ENCODE measurements at places on chromosomes 6 and 20. TPM values are rescaled to one million over a fixed set of nuclear protein-coding genes. Genes with fewer than 3 reads are reported as not detected.

The ESR1 gene
- 1.0 TPM for polyA plus RNA-seq

The CAGE1 gene
- not detected for polyA plus RNA-seq

The ZKSCAN4 gene
- polyA plus RNA-seq = 12.0 TPM

The TCFL5 gene
- polyA plus RNA-seq = 15.3 TPM

DNA sequence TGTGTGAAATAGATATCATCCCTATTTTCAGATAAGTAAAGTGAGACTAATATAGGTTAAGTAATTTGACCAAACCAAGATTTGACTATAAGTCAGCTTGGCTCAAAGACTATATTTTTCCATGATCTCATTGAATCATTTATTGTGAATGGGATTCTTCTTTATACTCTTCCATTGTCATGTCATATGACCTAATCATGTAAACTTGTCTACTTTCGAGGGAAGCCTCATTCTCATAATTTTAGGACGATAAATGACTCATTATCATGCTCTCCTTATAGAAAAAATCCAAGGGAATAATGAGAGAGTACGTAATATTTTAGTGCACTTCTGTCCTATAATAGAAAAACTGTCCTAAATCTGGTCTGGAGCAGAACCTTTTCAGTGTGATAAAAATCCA is 40.9 kb upstream of the CCN6 start:
- DNase-seq = no peak

DNA sequence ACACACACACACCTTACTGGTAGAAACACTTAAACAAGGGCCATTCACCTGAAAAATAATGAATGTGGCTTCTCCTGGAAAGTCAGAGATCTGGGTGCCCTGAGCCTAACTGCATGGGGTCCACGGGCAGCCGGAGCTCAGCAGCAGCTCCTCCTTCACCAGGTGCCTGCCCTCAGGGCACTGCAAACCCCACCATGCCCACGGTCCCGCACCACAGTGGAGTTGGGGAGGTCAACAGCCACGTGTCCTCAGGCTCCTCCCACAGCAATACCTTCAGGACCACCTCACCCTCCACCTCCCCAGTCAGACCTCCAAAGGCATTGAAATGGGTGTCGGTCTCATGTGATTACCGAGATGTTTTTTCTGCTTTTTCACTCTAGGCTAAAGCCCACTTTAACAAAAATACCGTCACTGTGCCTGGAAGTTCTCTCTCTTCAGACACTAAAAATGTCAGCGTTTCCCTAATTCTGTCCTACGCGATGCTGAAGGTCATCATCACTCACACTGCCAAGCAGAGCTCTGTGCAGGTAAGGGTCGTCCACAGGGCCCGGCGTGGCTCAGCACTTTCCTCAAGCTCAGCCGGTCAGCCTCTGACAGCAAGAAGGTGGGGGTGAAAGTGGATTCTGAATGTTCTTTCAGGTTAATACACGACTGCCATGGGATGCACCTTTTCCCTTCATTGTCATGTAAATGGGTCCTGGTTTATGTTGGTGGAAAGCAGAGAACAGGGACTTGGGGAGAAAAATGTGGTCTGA is 48.9 kb downstream of the CDK5RAP1 start:
- DNase-seq = no peak

DNA sequence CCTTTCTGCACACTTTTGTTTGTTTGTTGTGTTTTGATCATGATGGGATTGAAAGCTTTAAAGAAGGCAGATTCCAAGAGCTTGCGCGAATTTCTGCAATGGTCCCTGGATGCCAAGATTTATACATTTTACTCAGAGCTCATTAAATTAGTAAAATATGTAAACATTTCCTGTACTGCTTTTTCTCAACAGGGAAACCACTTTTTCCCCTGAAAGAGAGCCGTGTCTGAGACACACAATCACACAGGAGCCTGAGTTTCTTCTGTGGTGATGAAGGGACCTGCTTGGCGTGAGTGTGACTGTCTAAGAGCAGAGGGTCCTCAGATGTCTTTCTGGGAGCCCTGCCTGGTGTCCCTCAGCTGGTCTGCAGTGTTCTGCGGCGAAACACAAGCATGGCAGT is 12.1 kb upstream of the TAGAP start:
- no peak for DNase-seq

DNA sequence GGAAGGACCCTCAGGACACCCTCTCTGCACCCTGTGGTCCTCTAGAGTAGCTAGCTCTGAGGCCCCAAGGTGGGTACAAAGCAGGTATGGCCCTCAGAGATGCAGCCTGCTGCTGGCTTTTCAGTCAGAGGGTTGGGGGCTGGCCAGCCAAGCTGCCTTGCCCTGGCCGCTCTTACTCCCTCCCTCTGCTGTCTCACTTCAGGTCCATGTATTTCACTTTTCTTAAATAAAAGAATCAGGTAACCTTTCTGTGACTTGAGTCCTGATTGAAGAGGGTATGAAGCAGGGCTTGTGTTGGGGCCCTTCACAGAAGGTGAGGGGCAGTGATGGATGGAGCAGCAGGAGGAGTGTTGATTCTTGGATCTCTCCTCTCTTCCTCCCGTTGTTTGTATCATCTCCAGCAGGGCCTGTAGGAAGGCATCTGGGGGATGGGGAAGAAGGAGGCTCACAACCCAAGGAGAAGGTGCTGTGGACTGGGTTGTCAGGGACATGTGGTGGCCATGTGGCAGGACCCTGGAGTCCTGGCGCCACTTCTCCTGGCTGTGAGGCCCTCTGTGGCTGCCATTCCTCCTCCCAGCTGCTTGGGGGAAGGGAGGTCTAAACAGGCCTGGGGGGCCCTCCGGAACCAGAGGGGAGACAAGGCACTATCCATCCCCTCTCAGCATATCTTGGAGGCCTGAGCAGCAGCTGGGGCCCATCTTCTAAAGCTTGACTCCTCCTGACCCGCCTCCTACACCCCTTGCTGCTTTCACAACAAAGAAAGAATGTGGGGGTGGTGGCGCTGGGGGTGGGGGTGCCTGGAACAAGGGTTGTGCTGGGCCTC is 1.1 kb upstream of the PTK7 start:
- no peak for DNase-seq

DNA sequence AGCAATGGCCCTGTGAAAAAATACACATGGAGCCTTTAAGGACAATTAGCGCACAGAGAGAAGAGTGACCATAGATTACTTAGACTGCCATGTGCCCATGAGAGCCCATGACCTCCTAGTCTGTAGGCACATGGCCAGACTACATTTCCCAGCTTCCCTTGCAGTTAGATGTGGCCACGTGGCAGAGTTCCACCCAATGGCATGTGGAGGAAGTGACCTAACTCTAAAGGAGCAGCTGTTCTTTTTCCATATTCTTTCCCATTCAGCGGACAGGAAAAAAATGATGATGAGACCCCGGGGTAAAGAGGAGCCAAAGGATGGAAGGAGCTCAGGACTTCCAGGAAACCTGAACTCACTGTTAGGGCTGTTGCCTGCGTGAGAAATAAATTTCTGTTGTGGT is 116.6 kb downstream of the CBLN4 start:
- DNase-seq = no peak

DNA sequence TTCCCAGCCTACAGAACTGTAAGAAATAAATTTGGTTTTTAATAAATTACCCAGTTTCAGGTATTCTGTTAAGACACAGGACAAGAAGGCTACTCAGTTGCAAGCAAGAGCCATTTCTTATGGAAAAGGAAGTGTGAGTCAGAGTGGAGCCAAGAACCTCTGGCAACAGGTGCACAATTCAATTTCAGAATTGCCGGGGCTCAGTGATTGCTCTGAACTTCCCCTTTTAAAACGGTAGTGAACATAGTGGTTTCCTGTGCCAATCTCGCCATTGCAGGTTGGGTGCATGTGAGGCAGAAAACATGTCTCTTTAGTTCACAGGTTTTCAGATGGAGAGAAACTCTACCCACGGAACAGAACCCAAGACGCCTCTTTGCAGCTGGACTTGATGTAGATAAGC is 16.4 kb downstream of the PIGT start:
- no peak for DNase-seq

DNA sequence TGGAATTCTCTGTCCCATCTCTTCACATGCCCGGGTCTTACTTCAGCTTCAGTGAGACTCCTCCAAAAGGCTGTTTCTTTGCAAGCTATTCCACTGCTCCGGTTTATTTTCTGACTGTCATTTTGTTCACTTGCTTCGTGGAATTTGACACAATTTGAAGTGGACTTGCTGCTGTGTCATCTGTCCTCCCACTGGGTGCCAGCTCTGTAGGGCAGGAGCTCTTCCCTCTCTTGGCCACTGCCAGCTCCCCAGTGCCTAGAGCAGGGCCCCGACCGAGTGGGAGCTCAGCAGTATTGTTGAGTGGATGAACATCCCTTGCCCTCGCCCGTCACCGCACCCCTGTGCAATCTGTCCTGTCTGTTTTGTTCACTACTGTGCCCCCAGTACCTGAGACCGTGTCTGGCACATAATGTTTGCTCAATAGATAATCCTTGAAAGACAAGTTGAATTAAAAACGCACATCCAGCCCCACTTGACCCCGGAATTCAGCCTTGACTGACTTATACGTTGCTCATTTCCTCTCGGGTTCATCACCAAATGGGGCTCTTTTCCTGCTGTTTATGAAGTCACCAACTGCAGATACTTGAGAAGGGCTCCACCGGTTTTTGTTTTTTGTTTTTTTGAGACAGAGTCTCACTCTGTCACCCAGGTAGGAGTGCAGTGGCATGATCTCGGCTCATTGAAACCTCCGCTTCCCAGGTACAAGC is 170.3 kb upstream of the KCNG1 start:
- no peak for DNase-seq

DNA sequence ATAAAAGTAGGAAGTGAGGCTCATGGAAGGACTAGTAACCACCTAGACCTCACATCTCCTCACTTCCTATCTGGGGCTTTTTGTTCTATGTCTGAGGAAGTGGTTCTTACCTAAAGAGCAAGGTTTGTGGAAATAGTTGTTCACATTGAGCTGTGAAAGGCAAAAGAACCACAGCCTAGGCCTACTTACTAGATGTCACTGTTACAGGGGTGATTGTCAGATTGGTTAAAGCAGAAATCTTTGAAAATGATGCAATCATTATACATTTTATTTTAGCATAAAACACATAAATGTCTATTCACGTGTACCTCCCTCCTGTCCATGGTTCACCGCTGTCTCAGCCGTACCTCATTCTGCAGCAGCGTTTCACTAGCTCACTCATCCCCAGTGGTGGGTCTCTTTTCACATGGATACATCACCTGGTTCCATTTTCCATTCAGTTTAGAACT is 268.8 kb downstream of the TMEM242 start:
- DNase-seq = no peak

DNA sequence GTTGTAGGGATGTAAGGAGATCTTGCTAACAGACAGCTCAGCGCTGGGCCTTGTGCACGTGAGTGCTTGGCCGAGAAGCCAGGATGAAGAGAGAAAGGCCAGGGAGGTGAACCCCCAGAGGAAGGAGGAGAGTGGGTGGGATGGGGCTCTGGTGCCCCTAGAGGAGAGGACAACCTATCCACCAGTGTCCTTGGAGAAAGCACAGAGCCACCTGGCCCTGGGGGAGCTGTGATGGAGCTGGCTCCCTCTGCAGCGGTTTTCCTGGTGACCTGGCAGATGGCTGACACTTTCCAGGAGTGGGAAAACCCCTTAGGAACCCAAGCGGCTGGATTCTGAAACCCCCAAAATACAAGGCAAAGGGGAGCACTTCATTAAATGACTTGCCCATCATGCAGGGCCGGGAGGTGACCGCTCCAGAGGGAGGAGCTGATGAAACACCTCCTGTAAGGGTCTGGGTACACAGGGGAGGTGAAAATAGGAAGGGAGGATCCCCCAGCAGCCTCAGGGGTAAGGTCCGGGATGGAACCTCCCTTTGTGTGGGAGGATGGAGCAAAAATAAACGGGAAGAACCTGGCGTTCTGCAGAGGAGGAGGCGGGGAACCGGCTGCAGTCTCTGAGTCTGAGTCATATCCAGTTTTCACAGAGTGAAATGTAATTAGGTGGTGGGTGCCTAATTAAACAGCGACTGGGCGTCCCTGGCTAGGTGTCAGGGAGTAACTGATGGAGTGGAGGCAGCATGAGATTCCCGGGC is 80.4 kb downstream of the SULF2 start:
- no peak for DNase-seq

DNA sequence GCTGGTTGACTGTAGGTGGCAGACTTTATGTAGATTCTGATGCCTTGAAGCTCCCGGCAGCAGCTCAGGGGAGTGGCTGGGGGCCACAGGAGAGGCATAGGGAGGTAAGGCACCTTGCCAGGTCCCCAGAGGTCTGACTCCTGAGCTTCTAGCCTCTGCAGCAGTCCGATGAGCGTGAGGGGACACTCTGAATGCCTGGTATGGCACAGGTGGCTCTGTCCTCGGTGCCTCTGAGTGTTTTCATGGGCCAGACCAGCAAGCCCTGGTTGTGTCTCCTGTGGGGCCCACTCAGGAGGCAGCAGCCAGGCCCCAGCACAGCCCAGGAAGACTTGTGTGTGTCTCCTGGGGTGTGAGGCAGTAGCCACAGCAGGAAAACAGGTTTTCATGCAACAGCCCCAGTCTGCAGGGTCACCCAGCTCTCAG is 39.7 kb upstream of the IRF4 start:
- DNase-seq = no peak

- no peak for DNase-seq
Observed at GRCh38 chr6:134920422-134920821, 29.5 kb downstream of the ALDH8A1 start.

Measured in left renal pelvis (tissue), 4 donors.